Stimulated activated CD8-positive, alpha-beta memory T cell treated with anti-CD3 and anti-CD28 coated beads, Interleukin-2, amount 100 ng/mL, for 1 hour (primary cell): ENCODE measurements at places on chromosomes 1 and 21.

- DNase-seq = no peak
These were observed 213.1 kb downstream of the KAZN start for GRCh38 chr1:14811573-14811972.

DNA sequence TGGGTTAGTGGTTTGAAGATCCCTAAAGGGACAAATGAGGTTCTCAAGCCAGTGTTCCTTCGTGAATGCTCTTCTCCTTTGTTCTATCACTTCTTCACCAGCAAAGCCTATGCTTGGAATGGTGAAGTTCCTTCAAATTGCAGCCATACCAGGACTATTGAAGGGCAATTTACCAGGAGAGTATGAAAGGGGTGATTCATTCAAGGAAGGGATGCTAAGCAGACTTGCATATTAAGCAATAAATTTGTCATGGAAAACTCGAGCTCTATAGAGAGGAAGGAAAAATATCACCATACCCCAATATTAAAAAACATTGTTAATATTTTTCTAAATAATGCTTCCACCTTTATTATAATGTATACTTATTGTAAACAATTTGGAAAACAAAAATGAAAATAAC is 9.3 kb upstream of the TSNAX start:
- DNase-seq = no peak

- no peak for DNase-seq
These were observed 149.3 kb downstream of the TGFB2 start for GRCh38 chr1:218494449-218494852.

- DNase-seq = peak; percentile 12
These were observed 771 bp upstream of the RAD54L start for GRCh38 chr1:46246548-46247435.

DNA sequence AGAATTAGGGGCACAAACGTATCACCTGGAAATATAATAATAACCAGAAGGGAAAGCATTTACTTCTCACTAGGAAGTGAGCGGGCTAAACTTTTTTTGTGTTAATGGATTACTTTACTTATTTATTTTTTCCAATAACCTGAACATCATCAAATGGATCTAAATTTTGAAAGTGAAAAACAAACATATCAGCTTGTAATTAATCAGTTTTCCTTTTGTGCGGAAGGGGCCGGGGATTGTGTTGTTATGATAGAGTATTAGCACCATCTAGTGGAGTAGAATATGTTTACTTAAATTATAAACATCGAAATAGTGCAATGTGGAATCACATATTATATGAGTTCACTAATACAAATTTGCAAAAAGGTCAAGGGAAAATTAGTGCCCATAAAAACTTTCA is 9.0 kb downstream of the CFH start:
- no peak for DNase-seq

DNA sequence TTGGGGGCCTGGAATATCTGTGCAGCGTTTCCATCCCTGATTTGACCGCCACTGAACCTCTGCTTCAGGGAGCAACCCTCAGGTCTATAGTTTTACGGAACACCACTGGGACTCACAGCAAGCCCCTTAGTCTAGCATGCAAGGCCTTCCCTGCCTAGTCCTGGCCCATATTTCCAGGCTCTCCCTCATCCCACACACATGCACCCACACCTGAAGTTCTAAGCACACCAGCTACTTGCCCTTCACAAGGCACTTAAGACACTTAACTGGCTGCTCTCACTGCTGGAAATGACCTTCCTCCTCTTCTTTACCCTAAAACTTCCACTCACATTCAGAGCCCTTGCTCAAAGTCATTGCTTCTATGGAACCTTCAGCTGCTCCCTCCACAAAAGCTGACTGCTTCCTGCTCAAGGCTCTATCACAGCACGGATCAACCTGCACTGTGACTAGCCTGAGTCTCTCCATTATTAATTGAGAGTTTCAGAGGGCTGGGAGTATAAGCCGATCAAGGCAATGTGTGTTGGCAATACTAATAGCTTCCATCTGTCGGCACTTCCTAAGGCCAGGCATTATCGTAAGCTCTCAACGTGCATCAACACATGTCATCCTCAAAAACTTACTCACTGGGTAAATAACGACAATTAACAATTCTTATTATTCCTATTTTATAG is 84.3 kb downstream of the RRAGC start:
- DNase-seq = no peak

DNA sequence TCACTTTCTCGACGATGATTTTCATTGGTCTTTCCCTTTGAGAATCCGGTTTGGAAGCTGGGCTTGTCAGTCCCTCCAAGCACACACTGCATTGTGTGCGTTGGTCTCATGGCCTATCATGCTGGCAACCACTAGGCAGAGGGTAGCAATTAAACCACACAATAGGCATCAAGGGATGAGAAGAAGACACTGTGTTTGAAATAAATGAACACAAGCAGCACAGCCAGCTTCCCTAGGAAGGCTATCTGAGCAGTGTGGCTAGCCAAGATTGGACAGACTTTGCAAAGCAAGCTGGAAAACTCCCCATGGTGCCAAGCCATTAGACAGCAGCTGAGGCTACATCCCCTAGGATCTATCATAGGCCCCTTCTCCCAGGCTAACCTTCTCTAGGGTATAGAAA is 288.7 kb downstream of the NUF2 start:
- DNase-seq = no peak

DNA sequence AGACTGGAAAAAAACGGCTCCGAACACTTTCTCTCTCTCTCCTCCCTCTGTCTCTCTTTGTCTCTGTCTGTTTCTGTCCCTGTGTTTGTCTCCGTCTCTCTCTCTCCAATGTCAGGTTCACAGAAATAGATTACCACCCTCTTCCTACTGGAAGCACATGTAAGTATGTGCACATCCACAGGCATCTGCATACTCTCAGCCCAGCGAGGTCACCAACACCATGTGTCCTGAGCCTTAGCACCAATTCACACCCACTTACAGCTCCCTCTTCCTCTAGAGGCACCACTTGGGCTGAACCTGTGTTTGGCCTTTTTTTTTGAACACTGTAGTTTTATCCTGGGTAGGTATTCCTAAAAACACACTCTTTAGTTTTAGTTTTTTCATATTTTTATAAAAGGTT is 130.5 kb downstream of the ETS2 start:
- DNase-seq = no peak

- DNase-seq = peak; percentile 35
These were observed 44.9 kb downstream of the ACOT7 start for GRCh38 chr1:6348511-6349191.

GRCh38 chr1:22518379-22518778 is 44.9 kb upstream of the EPHA8 start:
- no peak for DNase-seq

DNA sequence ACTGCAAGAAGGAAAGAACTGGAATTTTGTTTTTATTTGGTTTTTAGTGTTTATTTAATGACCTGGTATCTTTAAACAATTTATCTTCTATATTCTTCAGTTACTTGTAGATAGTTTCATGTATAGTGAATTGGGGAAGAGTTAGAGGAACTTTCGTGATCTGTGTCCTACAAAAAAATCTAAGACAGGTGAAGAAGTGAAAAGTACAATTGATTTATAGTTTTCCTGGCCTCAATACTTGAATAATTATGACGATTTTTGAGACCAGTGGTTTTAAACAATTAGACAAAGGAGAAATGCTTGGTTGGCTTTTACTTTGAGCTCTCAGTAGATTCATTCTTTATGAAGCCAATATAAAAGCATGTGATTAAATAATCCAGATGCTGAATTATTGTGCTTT is 7.5 kb downstream of the MIER1 start:
- DNase-seq = no peak

GRCh38 chr21:37006486-37007291 is at the start of gene RIPPLY3:
Gene RIPPLY3, plus strand, starts transcription at chr21:37006702. Its CDS starts 71 bp downstream, at chr21:37006773.
- DNase-seq = no peak

GRCh38 chr1:109864930-109865612 is 45.6 kb upstream of the CSF1 start:
- DNase-seq = no peak

GRCh38 chr1:2858676-2859075 is 57.2 kb upstream of the TTC34 start:
- no peak for DNase-seq

DNA sequence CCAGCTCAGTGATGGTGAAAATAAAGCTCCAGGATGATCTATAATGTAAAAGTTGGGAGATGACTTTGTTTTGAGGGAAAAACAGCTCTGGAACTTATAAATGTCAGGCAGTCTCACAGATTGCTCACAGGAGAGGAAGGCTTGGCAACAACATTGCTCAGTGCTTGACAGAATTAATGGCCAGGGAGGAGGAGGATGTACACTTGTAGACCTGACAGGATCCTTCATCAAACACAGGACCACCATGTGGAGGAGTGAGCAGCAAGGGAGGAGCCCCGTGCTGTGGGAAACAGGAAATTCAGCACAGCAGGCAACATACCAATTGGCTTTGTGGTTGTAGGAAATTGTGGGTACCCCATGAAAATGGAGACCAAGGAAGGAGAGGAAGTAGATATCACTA is 291.8 kb upstream of the CAMK1G start:
- no peak for DNase-seq

DNA sequence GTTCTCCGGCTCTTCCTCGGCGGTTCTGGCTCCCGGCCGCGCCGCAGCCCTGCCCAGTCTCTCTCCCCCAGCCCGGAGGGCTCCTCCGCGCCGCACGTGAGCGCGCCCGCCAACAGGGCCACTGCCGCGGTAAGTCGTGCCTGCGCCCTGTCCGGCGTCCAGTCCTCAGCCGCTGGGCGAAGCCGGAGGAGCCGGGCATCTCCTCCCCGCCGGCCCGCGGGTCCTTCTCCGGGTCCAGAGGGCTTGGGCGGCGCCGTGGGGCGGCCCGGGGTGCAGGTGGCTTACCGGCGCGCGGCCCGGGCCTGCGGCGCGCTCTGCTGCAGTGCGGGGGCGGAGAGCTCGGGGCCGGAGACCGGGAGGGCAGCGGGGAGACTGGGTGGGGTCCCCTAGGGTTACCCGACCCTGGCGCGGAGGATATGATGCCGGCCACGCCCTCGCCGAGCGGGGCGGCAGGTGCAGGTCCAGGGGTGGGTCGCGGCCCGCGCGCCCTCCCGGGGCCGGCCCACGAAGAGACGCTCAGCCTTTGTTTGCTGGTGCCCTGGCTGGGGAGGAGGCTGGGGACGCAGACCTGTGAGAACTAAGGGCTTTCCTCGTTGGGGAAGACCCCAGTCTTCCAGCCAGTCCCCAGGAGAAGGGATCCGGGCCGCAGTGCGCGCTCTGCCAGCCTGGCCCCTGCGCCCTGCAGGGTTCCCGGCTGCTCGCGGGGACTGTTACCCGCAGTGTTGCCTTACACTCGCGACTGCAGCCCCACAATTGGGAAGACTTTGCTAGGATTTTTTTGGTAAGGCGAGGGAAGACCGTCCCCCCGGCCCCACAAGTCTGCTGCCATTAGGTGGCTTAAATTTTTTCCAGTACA is at the start of gene DOP1B:
Gene DOP1B, plus strand, starts transcription at position 10 of the 856 bp plus-strand sequence. CDS start 7,910 bp downstream, outside the sequence.
- no peak for DNase-seq

- no peak for DNase-seq
These were observed 34.7 kb downstream of the USH2A start for GRCh38 chr1:216388558-216388957.

DNA sequence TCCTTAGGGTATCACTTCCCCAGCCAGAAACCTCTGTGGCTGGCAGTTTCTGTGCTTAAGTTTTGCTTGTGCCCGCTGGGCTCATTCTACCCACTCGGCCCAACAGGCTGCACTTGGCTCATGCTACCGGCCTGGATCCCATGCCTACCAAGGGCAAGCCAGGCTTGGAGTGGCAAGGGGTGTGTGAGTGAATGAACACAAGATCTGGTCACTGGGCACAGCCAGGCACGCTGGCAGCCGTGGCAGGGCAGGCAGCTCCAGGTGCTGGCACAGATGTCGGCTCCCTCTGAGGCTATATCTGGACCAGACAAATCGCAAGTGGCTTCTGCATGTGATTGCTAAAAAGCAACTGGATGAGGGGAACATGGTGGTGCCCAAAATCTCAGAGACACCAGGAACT is 740.5 kb upstream of the B3GALT2 start:
- DNase-seq = no peak

GRCh38 chr1:157045250-157046218 is at the start of gene ARHGEF11:
Gene ARHGEF11, minus strand, starts transcription at chr1:157045742. Its CDS starts 1,412 bp downstream, at chr1:157044330.
- DNase-seq = no peak

DNA sequence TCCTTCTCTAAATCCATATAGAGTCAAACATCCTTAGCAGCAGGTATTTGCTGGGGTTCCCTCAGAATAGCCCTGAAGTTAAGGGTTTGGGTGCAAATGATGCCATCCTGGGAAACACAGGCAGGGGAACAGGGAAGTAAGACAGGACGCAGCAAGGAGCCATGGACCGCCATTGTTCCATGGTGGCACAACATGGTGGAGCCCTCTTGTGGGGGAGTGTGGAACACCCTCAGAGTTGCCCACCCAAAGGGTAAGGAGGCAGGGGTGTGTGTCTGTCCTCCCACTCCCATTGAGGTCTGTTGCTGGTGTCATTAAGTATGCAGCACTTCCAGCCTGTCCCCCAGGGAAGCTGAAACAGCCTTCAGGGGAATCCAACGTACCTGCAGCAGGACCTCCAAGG is 20.4 kb upstream of the RCAN1 start:
- DNase-seq = no peak

DNA sequence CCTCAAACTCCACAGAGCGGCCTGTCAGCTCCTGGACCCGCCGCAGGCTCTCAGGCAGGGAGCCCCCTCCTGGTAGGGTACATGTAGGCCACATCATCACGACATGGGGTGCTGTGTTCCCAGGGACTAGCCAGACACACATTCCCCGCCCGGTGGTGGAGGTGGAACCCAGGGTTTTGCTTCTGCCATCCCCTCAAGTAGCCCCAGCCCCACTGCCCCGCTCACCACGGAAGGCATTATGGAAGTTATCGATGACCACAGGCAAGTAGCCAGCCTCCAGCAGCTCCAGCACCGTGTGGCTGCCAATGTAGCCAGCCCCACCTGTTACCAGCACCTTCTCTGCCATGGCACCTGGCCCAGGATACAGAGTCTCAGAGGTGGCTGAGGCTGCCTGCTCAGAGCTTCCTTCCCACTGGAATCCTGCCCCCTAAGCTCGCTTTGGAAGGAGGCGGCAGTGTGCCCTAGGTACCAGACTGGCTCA is 1.9 kb downstream of the GALE start:
- no peak for DNase-seq

- no peak for DNase-seq
These were observed 76.5 kb downstream of the ATP1A1 start for GRCh38 chr1:116449578-116449977.
